HT1080 (cell line): ENCODE measurements at places on chromosomes 5 and 9.
A peak's percentile ranks its signal among the peaks of the same experiment; 100 is the strongest.

DNA sequence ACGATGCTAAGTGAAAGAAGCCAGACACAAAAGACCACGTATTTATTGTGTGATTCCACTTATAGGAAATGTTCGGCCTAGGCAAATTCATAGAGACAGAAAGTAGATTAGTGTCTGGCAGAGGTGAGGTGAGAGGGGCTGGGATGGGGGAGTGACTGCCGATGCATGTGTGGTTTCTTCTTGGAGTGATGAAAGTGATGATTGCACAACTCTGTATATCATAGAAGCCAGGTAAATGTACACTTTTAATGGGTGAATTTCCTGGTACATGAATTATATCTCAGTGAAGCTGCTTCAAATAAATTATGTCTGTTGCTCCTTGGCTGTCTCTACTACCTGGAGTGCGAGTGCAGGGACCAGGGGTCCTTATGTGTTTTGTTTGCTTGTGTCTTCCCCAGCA lies 76.2 kb upstream of the PTCH1 start:
- DNase-seq, result no peak

DNA sequence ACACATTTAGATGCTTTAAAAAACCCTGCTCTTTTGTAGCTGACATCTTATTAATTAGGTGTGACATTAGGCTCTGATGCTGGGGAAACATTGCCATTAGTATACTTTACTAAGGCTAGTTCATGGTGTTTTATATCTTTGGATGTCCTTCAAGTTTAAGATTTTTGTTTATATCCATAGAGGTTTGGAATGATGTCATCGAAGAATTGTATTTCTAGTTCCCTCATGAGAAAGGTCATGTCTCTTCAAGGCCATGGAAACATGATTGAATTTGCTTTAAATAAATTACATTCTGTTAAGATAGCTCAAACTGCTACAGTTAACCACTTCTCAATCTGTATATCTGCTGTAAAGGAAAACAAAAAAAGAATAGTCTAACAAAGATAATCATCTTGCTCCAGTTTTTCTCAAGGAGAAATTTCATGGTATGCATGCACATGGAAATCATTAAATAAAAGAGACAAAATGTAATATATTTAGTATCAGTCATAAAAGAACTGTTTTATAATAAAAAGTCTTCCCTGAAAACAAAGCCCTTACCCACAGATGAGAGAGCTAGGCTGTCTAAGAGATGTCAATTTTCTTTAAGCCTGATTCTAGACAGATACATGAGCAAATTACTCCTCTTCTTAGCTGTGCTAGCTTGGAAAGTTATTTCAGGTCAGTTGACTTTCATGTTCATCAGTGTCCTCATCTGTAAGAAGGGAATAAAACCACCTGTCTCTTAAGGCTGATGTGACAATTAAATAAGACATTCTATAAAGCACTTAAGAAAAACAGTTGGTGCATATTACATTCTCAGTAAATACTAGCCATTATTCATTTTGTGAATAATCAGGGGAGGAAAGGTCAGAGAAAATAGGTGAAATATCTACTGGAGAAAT lies 25.0 kb upstream of the STARD4 start:
- no peak for DNase-seq

DNA sequence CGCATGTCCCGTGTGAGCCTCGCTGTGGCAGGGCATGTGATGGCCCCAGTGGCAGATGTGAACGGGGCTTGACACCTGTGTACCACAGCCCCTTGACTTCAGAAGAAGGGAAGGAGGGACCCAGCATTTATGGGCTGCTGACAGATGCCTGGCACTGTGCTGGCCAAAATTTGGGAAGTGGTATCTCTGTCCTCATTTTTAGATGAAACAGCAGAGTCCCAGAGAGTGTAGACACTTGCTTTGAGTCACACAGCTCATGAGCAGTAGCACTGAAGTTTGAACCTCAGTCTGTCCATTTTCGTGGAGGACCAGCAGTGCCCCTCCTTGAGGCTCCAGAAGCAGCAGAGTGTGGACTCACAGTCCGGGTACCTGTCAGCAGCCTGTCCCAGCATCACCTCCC lies 16.5 kb downstream of the NEK6 start:
- DNase-seq, result no peak

DNA sequence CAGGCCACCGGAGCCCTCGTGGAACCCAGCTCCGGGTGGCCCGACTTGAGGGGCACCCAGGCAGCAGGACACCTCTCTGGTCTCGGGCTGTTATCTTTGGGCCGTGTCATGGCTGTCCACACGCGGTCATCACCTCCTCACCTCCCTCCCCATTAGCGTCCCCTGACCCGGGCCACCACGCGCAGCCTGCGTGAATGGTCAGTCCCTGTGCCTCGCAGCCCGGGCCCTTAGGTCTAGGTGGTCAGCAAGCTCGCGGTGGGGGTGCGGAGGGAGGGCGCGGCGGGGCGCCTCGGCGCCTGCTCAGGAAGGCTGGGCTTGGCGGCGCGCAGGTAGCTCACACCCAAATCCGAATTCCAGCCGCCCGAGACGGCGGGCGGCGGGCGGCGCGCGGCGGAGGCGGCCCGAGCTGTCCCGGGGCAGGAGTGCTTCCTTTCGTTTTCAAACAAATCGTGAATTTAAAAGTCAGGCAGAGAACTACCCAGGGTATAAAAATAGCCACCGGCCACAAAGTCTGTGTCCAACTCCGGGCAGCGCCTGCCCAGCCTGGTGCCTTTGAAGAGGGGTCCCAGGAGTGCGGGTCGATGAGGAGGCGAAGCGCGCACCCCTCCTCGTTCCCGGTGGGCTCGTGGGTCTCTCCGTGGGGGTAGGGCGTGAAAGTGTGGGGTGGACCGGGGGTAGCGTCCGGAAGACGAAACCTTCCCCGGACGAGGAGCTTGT lies 1.0 kb upstream of the RXRA start:
- DNase-seq, result no peak

DNA sequence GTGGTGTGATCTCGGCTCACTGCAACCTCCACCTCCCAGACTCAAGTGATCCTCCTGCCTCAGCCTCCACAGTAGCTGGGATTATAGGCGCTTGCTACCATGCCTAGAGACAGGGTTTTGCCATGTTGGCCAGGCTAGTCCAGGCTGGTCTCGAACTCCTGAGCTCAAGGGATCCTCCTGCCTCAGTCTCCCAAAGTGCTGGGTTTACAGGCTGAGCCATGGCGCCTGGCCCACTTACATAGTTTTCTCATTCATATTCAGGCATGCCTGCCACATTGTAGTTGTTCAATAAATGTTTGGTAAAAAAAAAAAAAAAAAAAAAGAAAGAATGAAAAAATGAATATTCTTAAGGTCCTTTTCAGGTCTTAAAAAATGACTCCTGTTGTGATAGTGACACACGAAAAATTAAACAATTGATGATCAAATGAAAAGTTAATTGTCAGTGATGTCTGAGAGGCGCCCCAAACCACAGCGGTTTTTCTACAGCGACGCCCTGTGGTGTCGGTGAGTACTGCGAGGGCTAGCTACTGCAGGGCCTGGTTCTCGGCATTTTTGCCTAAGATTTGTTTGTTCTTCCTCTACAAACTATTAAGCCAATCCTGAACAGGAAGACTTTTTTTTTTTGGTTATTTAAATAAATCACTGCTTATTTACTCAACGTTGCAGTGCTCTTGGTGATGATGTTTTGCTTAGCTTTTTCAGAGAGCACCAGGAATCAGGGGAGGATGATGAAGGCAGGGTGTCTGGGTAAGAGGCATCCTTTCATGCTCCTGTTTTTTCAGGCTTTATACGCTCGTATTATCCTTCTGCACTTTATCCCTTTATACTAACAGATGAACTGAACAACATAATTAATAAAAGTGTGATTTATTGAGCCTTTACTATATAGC lies 67.0 kb upstream of the DPYSL3 start:
- DNase-seq, result peak; percentile 42

- DNase-seq, result no peak
These were observed 207.9 kb downstream of the GDNF start for GRCh38 chr5:37631939-37632338.

DNA sequence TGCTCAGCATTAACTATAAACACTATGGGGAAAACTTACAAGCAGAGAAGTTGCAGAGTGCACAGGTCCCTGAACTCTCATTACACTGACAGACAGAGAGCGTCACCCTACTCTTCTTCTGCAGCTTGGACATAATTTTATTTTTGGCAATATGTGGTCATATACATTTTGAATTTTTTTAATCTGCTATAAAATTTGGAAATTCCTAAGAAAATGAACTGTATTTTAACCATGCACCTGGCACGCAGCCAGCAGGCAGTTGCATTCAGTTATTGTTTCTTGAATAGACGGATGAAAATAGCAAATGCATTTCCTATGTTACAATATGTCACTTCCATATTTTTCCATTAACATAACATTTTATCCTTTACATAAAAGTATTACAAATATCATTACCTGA lies 100.2 kb downstream of the SLC25A46 start:
- DNase-seq, result no peak

DNA sequence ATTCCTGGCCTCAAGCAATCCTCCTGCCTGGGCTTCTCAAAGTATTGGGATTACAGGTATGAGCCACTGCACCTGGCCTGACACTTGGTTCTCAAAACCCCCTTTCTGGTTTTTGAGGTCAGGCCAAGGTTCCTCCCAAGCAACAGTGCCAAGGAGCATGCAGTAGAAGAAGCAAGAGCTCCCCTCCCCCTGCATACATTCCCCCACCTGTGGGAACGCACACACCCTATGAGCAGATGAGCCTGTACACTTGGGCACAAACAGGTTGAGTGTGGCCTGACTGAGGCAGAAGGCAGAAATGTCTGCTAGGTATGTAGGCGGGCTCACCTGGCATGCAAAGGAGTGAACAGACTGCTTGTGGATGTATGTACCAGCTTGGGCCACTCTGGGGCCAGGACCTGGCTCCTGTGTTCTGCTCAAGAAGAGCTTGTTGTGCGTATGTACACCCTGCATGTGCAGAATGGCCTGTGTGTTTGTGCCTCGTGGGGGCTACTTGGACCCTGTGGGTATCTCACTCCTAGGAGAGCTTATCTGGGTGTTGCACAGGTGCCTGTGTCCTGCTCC lies 1.7 kb downstream of the GPRIN1 start:
- no peak for DNase-seq

- peak; percentile 83 for DNase-seq
These were observed 21.1 kb upstream of the LVRN start for GRCh38 chr5:115941051-115941675.

DNA sequence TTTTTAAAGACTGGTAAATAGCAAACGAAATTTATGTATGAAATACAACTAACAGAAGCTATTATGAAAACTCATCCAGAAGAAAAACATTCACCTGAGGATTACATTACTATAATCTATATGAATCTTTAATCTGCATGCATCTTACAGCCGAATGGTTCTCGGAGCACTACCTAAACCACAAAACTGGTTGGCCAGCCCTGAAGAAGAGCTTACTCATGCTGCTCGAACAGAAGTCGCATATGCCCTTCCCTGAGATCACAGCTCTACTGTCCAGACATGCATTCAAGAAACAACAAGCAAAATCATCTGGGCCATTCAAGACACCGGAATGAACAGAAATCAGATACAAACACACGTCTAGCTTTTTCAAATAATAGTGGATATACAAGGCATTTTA lies 931.0 kb upstream of the DMAC1 start:
- no peak for DNase-seq
